ENCODE measurements at places on chromosomes 11 and 22.

GRCh38 chr11:35526370-35526792 is 965 bp upstream of the PAMR1 start:
- DNase-seq: no peak

DNA sequence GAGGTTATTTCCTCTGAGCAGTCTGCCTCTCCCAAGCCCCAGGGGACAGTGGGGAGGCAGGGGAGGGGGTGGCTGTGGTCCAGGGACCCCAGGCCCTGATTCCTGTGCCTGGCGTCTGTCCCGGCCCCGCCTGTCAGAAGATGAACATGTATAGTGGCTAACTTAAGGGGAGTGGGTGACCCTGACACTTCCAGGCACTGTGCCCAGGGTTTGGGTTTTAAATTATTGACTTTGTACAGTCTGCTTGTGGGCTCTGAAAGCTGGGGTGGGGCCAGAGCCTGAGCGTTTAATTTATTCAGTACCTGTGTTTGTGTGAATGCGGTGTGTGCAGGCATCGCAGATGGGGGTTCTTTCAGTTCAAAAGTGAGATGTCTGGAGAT is 3.1 kb downstream of the PIM3 start:
- DNase-seq: no peak

DNA sequence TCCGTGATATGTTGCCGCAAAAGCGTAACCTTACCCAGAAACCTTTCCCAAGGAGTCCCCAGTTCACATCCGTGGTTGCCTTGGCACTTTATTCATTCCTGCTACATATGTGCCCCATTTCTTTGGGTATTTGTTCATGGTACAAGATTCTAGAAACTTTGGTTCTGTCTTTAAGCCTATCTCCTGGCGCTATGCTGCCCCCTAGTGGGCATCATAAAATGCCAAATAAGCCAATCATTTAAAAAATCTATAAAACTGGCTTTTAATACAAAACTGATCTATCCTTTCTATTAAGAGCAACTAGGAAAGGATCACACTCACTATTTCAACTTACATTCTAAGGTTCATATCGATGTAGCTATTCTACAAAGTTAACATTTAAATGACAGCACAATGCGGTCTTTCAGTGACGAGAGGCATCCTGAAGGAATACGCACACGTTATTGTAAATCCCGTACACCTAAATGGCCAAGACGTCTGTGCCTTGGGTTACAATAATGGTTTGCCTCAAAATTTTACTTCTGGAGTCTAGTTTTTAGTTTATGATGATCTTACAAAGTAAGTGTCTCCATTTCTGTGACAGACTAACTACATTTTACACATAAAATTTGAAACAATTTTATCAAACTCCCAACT is 16.2 kb downstream of the PIWIL3 start:
- DNase-seq: no peak

GRCh38 chr22:19498154-19498865 is 18.6 kb downstream of the CDC45 start:
- DNase-seq: no peak

GRCh38 chr22:48098921-48099245 is 1336.4 kb downstream of the TBC1D22A start:
- no peak for DNase-seq

GRCh38 chr11:134572741-134573675 is 161.0 kb upstream of the B3GAT1 start:
- DNase-seq: no peak

- DNase-seq: no peak
Measured at GRCh38 chr22:45226503-45227186, 14.0 kb downstream of the KIAA0930 start.

DNA sequence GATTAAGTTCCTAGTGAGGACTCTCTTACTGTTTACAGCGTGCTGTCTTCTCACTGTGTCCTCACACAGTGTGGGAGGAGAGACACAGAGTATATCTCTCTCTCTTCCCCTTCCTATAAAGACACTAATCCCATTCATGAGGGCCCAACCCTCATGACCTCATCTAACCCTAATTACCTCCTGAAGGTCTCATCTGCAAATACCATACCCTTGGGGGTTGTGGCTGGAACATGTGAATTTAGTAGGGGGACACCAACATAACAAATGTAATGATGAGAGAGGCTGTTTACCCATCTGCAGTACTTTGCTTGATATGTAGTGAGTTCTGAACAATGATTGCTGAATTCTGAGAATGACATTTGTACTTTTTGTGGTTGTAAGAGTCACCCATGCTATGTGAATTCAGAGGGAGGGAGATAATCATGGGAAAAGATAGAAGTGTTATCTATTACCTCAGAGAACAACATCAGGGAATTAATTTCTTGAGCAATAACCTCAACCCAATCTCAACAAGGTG is 4.9 kb upstream of the OR52W1 start:
- no peak for DNase-seq

Data from AG04449 (cell line).